Urothelium cell line (cell line): ENCODE measurements at places on chromosomes 12 and 14.

DNA sequence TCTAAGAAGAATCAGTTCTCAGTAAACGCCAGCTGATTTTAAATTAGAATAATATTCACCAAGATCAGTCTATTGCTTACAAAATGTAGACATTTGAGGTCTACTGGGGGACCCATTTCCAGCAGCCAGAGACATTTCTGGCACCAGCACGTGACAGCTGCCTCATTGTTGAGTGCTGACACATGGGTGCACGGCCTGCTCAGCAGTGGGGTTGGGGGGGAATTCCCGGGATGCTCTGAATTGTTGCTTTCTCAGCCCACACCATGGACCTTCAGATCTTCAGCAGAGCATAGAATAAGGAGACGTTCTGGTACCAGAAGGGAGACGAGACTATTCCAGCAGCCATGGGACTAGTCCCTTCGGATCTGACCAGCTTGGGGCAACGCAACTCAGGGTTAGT is 18.3 kb downstream of the PLEKHG7 start:
- DNase-seq: no peak

GRCh38 chr14:61609191-61609843 is 86.0 kb upstream of the HIF1A start:
- DNase-seq: no peak

DNA sequence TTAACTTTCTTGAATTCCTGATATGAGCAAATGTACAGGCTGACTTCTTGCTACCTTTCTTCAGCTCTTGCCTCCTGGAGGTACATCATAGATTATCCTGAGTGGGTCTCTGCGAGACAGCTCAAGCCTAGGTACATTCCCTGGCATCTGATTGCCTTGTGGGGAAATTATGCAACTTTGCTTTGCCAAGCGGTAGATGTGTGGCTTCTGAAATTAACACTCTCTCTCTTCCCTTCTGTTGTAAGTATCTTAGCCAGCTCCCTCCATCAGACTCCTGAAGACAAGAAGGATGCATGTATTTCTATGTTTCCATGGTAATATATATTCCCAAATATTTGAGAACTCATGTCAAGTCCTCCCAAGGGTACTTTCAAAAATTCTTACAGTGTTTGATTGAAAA is 16.2 kb upstream of the SLC16A7 start:
- DNase-seq: no peak

DNA sequence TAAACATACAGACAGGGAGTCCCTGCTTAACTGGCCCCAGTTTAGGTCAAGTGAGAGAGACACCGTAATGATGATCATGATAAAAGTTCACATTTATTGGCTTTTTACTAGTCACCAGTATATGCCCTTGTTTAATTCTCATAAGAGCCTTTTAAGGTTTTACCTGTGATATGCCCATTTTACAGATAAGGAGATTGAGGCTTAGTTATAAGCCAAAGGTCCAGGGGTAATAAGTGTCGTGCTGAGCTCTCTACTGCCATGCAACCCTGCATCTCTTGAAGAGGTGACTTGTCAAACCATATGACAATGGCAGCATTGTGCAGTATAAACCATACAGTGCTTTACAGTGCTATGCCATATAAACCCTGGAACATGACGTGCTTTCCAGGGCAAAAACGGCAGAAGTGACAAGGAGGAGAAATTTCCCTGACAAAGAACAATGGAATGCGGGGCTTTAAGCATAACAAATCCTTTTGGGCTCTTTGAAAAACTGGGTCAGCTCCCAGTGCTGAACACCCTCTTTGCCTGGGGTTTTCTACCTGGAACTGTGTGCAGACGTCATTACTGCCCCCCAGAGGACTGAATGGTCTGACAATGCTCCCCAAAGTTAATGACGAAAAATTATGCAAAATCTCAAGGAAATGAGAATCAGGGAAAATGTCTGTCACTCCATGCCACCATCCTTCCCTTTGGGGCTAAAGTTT is 59.7 kb upstream of the C14orf132 start:
- DNase-seq: no peak

DNA sequence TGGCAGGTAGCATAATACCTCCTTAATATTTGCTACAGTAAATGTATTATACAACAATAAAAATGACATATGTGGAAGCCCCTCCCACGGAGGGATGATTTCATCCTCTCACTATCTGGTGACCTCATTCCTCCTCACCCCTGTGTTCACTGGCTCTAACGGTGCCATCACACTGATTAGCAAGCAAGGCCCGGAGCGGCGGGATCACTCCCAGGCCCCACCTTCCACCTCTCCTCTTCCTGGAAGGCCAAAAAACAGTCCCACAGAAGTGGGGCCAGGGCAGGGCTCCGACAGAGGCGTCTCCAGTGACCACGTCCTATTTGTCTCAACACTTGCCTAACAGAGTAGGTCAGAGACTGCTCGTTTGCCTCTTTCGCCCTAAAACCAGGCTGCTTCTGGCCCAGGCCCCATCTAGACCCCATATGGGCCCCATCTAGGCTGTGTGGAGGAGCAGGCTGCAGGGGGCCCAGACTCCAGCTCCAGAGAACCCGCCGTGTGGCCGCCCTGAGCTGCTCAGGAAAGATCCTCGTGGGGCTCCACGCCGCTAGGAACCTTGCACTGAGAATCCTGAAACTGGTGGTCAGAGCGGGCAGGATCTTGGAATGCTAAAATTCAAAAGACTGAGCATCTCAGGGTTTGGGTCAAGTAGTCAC is 3.7 kb downstream of the SELPLG start:
- peak; percentile 54 for DNase-seq

DNA sequence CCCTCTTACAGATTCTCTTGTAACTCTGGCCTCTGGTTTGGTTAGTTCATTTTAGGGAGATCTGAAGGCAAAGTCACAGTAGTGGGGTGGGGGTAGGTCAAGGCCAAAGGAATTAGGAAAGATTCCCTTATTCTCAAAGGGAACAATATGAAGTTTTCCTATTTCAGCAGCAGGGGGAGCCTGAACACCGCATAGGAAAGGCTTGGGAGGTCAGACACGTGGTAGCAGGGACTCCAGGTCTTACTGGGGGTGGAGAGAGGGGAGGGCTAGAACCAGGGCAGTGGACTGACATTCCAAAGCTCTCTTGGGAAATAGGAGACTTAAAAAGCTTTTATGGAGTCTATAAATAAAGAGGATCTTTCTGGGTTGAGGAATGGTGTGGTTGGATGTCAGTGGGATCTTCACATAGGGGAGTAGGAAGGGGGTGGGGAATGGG is 1.3 kb downstream of the ZC3H10 start:
- DNase-seq: peak; percentile 78

GRCh38 chr12:132798836-132799235 is 29.8 kb downstream of the GOLGA3 start:
- no peak for DNase-seq

- no peak for DNase-seq
Observed at GRCh38 chr12:122102331-122102730, 23.8 kb downstream of the MLXIP start.
